Colonic mucosa (tissue), 4 donors: ENCODE measurements at places on chromosomes 2 and 18.

DNA sequence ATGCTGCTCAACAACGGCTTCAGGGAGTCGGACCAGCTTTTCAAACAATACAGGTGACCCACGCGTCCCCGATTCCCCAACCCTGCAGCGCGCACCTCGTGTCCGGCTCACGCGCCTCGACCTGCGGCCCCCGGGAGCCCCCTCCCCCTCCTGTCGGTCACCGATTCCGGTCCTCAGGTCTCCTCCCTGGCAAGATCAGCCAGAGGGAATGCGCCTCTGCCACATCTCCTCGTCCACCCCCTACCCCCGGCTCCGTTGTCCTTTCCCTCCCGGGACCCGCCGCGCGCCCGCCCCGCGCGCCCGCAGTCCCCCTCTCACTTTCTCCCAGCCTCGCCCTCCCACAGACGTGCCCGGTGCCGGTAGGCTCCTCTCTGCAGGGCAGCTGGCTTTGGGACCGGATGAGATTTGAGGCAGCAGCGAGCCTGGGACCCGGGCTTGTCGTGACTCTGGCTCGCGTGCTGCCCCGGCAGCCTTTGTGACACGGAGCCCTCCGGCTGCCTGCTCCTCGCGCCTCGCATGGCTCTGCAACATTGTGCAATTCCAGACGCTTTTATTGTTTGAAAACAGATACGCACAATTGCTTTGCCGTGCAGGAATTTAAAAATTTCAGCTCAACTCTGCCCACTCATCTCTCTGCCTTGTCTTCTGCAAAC is 558 bp downstream of the TTC39C start:
- H3K4me3 ChIP-seq, result peak overlapping the region; percentile 76
- peaks cover 9% of the 10 kb centered on the region for H3K4me1 ChIP-seq
- no peaks in the 10 kb centered on the region for H3K36me3 ChIP-seq
- peak; percentile 56 for DNase-seq
- H3K27me3 ChIP-seq, result no peaks in the 10 kb centered on the region

DNA sequence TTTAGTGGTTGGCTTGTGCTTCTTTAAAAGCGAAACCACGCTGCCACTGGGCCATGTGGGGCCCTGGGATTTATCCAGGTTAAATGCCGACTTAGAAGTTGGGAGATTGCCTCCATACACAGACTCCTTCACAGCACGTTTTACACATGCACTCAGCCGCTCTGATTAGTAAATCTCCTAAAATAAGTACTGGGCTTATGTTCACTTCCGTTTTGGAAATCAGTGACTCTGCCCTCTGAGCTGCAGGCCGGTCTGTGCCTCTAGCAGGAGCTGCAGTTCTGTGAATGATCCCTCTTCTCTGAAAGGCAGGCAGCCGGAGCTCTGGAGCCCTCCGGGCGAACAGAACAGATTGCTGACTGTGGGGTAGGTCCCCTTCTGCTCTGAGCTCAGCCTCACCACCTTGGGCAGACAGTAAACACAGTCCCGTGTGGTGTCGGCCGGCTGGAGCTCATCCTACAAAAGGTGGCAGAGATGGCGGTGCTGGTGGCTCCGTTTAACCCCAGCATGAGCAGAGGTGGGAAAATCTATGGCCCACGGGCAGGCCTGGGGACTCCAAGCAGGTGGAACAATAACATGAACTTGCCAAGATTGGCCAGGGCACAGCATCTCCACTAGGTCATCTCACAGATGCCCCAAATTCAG is 9.8 kb upstream of the RAB17 start:
- H3K4me3 ChIP-seq, result no peak overlapping the region
- no peak for DNase-seq
- H3K27me3 ChIP-seq, result no peaks in the 10 kb centered on the region
- no peak overlapping the region for H3K27ac ChIP-seq
- no peaks in the 10 kb centered on the region for H3K4me1 ChIP-seq
- no peaks in the 10 kb centered on the region for H3K36me3 ChIP-seq

GRCh38 chr18:36075862-36076587 is 8.7 kb upstream of the RPRD1A start:
- DNase-seq, result no peak
- H3K36me3 ChIP-seq, result no peaks in the 10 kb centered on the region
- no peak overlapping the region for H3K4me3 ChIP-seq

- no peaks in the 10 kb centered on the region for H3K4me1 ChIP-seq
- no peak overlapping the region for H3K4me3 ChIP-seq
- H3K27ac ChIP-seq, result no peak overlapping the region
- H3K27me3 ChIP-seq, result no peaks in the 10 kb centered on the region
- no peaks in the 10 kb centered on the region for H3K36me3 ChIP-seq
- no peak for DNase-seq
Measured at GRCh38 chr2:100197631-100198153, 55.3 kb upstream of the AFF3 start.

GRCh38 chr2:62149708-62150107 is 46.2 kb upstream of the B3GNT2 start:
- no peaks in the 10 kb centered on the region for H3K27me3 ChIP-seq
- no peak overlapping the region for H3K4me3 ChIP-seq
- H3K27ac ChIP-seq, result no peak overlapping the region
- no peaks in the 10 kb centered on the region for H3K4me1 ChIP-seq

DNA sequence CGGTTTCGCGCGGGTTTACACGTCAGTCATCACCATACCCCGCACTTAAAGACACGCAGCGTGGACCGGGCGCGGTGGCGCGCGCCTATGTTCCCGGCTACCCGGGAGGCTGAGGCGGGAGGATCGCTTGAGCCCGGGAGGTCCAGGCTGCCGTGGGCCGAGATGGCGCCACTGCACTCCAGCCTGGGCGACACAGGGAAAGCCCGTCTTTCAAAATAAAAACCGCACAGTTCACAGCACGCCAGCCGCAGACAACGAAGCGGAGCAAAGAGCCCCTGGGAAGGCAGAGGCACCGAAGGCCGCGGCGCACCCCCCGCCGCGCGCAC is 328 bp downstream of the DTYMK start:
- H3K27me3 ChIP-seq, result no peaks in the 10 kb centered on the region
- no peaks in the 10 kb centered on the region for H3K36me3 ChIP-seq
- peak; percentile 29 for DNase-seq
- H3K4me1 ChIP-seq, result peaks cover 5% of the 10 kb centered on the region
- peak overlapping the region; percentile 77 for H3K27ac ChIP-seq

- no peaks in the 10 kb centered on the region for H3K36me3 ChIP-seq
- H3K27me3 ChIP-seq, result no peaks in the 10 kb centered on the region
- H3K4me1 ChIP-seq, result no peaks in the 10 kb centered on the region
- no peak for DNase-seq
- no peak overlapping the region for H3K27ac ChIP-seq
- no peak overlapping the region for H3K4me3 ChIP-seq
Measured at GRCh38 chr2:203759690-203760365, 53.4 kb downstream of the CD28 start.

- no peaks in the 10 kb centered on the region for H3K27me3 ChIP-seq
- no peaks in the 10 kb centered on the region for H3K36me3 ChIP-seq
- DNase-seq, result no peak
- no peak overlapping the region for H3K4me3 ChIP-seq
- no peak overlapping the region for H3K27ac ChIP-seq
- H3K4me1 ChIP-seq, result peaks cover 4% of the 10 kb centered on the region
Measured at GRCh38 chr2:15731213-15731888, 139.7 kb downstream of the DDX1 start.

GRCh38 chr18:66752733-66753132 is 148.8 kb upstream of the CDH19 start:
- no peak for DNase-seq
- no peaks in the 10 kb centered on the region for H3K36me3 ChIP-seq
- no peaks in the 10 kb centered on the region for H3K4me1 ChIP-seq
- H3K4me3 ChIP-seq, result no peak overlapping the region
- H3K27ac ChIP-seq, result no peak overlapping the region
- H3K27me3 ChIP-seq, result no peaks in the 10 kb centered on the region

DNA sequence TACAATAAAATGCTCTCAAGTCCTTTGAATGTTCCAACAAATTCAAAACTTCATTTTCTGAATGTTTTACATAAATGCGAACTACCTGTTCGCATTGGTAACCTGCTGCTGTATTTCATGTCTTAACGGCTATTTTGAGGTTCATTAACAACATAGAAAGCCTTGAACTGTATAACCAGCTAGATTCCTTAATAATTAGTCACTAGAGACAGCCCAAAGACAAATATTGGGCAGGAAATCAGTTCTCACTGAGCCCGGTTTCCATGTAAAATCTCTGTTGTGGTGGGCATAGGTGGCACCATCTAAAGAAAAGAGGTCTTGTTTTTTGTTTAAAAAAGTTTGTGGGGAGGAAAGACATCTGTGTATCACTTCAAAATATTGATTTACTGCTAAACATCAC is 29.2 kb downstream of the PDIA6 start:
- no peaks in the 10 kb centered on the region for H3K27me3 ChIP-seq
- no peak overlapping the region for H3K4me3 ChIP-seq
- H3K36me3 ChIP-seq, result peaks cover 8% of the 10 kb centered on the region
- no peaks in the 10 kb centered on the region for H3K4me1 ChIP-seq
- no peak overlapping the region for H3K27ac ChIP-seq
